Right ventricle myocardium superior (tissue), 1 donor: ENCODE measurements at places on chromosomes 6 and 20. TPM values are rescaled to one million over a fixed set of nuclear protein-coding genes. Genes with fewer than 3 reads are reported as not detected.

GRCh38 chr20:44115181-44115580, 71.8 kb downstream of the JPH2 start:
- no peak for DNase-seq

GRCh38 chr6:110529355-110529754, 52.9 kb upstream of the SLC22A16 start:
- no peak for DNase-seq

GRCh38 chr6:155894758-155895157, 439.1 kb upstream of the NOX3 start:
- no peak for DNase-seq

- no peak for DNase-seq
Measured at GRCh38 chr6:36929152-36929551, 25.4 kb upstream of the PI16 start.

- no peak for DNase-seq
Measured at GRCh38 chr6:125974214-125974866, 12.0 kb upstream of the TRMT11 start.

DNA sequence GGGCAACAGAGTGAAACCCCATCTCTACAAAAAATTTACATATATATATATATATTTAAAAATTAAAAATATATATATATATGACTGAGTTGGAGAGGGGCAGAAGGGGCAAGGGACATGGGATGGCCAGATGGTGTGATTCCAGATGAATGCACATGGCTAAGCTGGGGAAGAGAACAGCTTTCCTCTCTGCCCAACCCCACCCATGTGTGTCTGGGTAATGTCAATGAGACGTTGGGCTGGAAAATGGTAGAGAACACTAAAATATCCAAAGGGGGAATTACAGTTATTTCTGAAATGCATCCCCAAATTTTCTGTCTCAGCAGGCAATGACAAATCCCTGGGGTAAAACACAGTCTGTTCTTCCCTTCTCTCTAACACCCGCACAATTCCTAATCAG, 31.2 kb upstream of the CCND3 start:
- no peak for DNase-seq

DNA sequence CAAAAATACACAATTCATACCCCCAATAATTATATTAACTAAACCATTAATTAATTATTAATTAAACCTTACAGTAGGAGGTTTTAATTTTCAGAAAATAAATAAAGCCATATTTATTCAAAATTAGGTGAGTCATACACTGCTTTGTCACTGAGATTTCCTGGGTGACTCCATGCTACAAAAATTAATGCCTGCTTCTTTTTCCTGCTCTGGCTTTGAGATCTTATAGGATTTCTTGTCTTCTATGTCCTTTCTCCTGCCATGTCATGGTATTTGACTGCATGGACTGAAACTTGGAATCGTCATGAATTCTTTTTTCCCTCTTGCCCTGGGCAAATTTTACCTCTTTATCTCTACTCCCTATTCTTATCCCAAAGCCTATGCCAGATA, 133.2 kb downstream of the PHACTR1 start:
- no peak for DNase-seq

DNA sequence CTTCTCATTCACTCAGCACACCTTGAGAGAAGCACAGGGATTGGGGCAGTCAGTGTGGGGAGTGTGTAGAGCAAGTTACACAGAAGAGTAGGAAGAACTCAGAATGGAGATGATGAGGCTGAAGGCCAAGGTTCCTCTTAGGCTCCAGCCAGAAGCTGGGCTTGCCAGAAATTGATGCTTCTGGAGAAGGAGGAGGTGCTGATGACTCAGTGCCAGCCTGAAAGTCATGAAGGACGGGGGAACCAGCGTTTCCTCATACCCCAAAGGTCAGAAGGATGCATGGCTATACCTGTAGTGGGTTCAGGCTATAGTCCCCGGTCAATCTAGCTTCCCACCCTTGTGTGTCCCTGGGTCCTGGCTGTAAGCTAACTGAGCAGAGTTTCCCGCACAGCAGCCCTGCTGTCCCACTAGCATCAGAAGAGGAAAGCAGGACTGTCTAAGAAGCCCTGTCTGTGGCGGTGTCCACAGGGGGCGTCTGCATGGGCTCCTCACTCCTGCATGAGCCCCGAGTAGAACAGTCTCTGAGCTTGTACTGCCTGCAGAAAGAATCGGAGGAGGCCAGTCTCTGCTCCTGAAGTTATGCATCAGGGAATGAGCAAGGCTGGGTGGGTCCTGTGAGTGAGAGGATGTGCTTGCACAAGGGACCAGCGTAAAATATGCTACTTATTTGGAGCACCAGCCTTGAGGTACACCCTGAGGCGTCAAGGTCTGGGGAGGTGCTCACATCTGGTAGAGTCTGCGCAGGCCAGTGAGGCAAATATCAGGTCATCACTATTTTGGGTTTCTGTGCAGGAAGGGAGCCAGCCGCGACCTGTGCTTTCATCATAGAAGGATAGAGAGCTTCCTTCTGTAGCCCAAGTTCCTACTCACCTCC, 148.5 kb downstream of the MRPL14 start:
- DNase-seq, result no peak

DNA sequence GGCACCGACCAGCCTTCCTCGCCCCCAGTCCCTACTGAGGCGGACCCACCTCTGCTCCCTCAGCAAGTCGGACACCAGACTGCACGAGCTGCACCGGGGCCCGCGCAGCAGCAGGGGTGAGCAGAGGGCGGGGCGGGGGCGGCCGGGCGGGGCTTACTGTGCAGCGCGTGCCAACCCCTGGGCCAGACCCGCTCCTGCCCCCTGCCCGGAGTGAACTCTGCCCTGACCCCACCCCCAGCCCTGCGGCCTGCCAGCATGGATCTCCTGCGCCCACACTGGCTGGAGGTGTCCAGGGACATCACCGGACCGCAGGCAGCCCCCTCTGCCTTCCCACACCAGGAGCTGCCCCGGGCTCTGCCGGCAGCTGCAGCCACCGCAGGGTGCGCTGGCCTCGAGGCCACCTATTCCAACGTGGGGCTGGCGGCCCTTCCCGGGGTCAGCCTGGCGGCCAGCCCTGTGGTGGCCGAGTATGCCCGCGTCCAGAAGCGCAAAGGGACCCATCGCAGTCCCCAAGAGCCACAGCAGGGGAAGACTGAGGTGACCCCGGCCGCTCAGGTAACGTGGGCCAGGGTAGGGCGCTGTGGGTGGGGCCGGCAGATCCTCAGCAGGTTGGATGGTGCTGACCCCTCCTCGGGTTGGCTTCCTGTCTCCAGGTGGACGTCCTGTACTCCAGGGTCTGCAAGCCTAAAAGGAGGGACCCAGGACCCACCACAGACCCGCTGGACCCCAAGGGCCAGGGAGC, 1.5 kb upstream of the SLC2A4RG start:
- no peak for DNase-seq

DNA sequence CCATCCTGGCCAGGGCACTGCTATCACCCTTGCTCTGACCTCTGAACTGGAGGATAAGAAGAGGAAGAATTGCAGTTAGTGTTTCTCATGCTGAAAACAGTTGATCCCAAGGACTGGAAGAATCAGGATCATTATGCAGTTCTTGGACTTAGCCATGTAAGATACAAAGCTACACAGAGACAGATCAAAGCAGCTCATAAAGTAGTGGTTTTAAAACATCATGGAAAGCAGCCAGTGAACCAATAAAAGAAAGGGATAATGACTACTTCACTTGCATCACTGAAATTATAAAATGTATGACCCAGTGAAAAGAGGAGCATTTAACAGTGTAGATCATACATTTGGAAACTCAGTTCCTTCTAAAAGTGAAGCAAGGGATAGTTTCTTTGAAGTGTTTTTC, 47.7 kb downstream of the DNAH8 start:
- no peak for DNase-seq

DNA sequence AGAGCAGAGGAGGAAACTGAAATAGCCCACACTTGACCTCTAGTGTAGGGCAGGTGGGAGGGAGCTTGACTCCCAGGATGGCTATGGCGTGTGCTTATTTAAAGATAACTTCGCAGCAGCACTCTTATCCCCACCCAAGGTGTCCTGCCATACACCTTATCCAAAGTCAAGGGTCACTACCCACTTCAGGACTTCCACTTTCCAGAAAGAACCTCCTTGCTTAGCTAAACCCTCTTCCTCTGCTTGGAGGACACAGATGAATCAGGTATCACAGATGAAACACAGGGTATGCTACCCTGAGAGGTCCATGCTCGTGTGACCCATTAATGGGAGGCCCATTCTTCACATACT, 2.3 kb downstream of the RIN2 start:
- DNase-seq, result no peak

DNA sequence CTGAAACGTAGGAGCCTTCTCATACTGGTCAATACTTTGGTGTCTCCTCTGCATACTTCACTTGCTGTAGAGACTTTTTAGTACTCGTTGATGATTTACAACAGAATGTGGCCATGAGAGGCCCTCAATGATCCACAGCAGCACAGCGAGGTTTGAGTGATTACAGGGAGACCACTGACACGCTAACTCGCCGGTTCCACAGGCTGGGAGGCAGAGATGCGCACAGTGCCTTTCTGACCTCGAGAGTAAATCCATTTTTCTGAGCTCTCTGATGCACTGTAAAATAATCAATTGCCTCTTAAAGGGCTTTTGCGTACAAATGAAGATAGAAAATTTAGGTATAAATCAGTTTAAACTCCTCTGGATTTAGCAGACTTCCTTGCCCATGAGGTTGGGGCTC, 56.2 kb upstream of the TBC1D7 start:
- DNase-seq, result no peak

DNA sequence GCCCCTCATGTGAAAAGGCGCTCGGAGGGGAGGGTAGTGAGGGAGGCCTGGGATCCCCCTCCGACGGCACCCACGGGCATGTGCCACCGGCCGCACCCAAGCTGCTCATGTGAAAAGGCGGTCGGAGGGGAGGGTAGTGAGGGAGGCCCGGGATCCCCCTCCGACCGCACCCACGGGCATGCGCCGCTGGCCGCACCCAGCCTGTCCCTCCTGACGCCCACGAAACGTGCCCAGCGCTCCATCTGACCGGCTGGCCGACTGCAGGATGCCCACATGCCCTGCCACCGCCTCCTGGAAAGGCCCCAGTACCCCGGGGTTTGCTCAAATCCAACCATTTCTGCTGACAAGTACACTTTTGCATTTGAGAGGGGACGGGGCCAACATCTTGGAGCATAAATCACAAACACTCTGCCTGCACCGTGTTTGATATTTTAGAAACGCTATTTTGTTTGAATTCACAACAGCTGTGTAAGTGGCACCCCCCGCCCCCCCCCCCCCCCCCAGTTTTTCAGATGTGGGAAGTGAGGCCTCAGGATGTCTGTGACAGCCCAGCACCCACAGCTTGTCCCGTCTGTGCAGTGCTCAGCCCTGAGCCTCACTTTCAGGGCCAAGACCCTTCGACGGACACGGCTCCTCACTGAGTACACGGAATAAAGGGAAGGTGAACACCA, 34.1 kb downstream of the SLC2A4RG start:
- DNase-seq, result no peak

DNA sequence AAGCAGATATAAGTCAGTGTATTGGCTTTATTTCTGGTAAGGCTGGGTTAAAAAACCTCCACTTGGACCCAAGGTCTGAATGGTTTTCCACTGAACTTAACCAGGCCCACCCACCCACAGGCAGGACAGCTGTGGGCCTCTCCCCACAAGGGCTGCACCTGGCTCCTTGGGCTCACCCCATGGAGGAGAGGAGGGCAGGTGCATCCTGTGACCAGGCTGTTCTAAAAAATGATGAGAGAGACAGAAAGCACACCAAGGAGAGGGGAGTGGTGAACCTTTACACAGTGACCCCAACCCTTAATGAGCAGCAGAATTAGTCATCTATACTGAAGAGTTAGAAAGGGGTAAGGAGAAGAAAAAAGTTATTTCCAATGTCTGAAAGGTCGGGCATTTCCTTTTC, 34.5 kb upstream of the DUSP22 start:
- no peak for DNase-seq

DNA sequence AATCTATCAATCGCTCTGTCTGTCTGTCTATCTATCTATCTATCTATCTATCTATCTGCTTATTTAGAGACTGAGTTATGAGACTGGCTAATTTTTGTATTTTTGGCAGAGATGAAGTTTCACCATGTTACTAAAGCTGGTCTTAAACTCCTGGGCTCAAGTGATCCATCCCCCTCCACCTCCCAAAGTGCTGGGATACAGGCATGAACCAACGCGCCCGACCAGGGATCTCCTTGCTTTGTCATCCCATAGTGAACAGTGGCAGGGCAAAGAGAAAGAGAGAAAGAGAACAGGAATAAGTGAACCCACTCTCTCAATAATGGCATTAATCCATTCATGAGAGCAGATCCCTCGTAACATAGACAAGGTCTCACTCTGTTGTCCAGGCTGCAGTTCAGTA, 66.4 kb upstream of the DSP start:
- DNase-seq, result no peak

DNA sequence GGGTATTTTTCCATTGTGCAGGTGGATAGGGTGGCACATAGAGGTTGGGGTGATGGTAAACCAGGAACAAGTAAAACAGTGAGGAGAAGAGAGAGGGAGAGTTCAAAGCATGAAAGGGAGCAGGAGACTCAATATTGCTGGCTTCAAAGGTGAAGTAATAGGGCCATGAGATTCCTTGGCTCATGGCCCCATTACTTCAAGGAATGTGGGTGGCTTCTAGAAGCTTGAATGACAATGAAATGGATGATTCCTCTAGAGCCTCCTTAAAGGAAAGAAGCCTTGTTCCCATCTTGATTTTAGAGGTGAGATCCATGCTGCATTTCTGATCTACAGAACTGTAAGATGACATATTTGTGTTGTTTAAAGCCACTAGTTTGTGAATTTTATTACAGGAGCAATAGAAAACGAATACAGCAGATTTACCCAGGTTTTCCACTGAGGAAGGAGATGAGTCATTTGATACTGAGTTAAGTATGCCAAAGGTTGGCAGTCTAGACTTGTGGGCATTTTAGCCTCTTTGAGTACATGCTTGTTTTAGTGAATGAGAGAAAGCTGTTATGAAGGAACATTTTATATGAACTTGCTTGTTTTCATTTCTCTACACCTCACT, 110.4 kb downstream of the PLCB4 start:
- no peak for DNase-seq

GRCh38 chr6:15058200-15059061, 187.4 kb upstream of the JARID2 start:
- DNase-seq, result no peak

- no peak for DNase-seq
Measured at GRCh38 chr6:122631571-122632249, 21.5 kb downstream of the PKIB start.

GRCh38 chr6:160081398-160081797, 40.2 kb upstream of the SLC22A1 start:
- no peak for DNase-seq

DNA sequence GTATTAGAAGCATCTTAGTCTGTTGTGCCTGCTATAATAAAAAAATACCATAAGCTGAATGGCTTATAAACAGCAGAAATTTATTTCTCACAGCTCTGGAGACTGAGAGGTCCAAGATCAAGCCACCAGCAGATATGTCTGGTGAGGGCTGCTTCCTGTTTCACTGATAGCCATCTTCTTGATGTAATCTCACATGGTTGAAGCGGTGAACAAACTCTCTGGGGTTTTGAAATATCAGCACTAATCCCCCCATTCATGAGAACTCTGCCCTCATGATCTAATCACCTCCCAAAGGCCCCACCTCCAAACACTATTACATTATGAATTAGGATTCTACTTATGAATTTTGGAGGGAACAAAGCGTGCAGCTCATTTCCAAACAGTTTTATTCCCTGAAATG, 11.6 kb upstream of the CLVS2 start:
- DNase-seq, result no peak

Gene HLA-DQB1
- total RNA-seq, result 2.9 TPM

Gene GSTA3
- total RNA-seq, result not detected

Gene ARFRP1
- 32.2 TPM for total RNA-seq

Gene SLC35F1
- 4.8 TPM for total RNA-seq

Gene COX4I2
- 9.3 TPM for total RNA-seq

Gene LHFPL5
- not detected for total RNA-seq
